ENCODE measurements at places on chromosomes 3 and 15.
A peak's percentile ranks its signal among the peaks of the same experiment; 100 is the strongest.

DNA sequence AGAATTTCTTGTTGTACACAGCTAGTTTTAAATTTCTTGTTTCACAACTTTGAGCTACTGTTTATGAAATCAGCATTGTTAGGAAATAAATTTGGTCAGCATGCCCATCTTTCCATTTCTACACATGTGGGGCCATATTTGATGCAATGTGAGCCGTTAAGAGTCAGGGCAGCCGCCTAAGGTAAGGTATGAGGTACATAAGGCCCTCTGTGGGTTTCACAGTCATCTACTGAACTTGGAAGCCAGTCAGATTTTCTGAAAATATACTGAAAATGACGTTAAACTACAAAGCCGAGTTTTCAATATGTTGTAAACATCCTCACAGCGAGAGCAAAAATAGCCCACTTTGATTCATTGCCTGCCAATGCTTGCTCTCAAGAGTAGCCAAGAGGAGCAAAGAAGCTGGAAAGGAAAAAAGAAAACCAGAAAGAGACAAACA is 94.7 kb upstream of the PDZRN3 start:
- peak; percentile 44 for ATAC-seq

GRCh38 chr3:47016934-47017435 is 37.5 kb downstream of the NBEAL2 start:
- peak; percentile 78 for ATAC-seq

DNA sequence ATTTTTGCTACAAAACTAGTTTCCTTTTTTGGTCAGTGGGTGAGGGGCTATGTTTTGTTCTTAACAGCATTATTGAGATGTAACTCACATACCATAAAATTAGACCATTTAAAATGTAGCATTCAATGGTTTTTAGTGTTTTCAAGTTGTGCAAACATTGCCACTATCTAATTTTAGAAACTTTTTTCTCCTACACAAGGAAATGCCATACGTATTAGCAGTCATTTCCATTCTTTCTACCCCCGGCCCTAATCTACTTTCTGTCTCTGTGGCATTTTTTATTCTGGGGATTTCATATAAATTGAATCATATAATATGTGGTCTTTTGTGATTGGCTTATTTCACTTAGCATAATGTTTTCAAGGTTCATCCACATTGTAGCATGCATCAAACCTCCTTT is 55.0 kb upstream of the TIPARP start:
- ATAC-seq: no peak

- no peak for ATAC-seq
These were observed 77.6 kb downstream of the GALK2 start for GRCh38 chr15:49247556-49248110.

GRCh38 chr3:14210290-14210688 is 31.7 kb downstream of the LSM3 start:
- ATAC-seq: peak; percentile 20

GRCh38 chr15:99604865-99605264 is 39.1 kb downstream of the MEF2A start:
- no peak for ATAC-seq

All from SK-N-SH treated with all-trans-retinoic acid at 6 μM for 48 hours (cell line).